NCI-H2081 treated with DMSO at 0.1 percent for 48 hours (cell line): ENCODE measurements at places on chromosomes 7 and 10.

DNA sequence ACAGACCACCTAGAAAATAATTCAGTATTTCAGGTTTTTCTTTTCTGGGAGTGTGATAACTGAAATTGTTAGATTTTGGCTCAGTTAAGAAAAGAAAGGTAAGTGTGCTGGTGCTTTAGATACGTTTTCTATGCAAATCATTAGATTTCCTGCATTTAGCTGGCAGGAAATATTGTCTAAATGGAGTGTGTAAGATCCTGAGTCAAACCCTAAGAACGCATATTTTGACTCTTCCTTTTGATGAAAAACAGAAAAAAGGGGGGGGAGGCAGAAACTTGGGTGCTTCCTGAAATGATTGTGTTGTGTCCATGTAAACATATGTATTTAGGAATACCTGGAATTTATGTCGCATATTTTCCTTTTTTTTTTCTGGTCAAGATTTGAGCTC lies 1.2 kb downstream of the GRK5 start:
- DNase-seq: no peak

GRCh38 chr7:36765605-36766004 lies 41.3 kb upstream of the AOAH start:
- DNase-seq: no peak

DNA sequence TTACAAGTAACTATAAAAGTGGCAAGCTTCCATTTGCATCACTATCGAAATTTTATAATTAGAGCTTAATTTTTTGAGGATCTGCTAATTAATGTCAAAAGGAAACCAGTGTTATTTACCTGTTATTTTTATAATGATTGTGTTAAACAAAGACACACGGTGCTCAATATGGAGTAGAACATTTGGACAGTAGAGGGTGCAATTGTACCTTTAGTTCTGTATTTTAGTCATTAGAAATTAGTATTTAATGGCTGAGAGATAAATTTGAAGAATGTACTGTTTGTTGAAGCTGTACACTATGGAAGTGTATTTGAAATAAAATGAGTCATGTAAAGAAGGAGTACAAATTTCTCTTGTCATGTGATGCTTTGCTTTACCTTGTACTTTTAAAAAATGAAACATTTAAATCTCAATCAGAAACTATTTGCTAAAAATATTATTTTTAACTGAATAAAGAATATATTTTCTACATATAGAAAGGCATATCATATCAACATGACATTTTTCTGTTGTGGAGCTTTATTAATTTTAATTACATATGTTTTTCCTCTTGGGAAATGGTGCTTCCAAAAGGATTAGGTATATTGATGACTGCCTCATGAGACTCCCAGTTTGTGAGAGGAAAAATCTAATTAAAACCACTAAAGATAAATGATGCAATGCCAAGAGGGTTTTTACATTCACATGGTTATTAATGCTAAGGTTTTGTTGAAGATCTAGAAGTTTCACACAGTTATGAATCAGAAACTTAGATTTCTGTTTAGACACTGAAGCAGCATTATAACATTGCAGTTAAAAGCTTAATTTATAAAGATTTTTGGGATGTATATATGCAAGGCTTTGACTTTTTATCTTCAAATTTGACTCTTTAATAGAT lies 10.4 kb upstream of the PRKG1 start:
- DNase-seq: no peak

DNA sequence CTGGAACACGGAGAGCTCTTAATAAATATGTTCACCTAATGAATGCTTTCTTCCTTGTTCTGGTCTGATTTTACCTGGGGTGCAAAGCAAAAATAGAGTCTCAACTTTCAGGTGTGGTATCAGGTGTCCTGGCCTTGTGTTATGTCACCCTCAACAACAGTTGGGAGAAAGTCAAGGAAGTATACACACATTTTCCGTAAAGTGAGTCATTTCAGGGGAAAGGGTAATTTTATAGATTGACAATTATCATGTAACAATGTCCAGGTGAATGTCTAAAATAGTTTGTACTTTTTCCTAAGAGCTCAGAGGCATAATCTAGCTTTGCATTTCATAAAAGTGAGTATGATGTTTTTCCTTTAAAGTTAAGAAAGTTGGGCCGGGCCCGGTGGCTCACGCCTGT lies 287.4 kb downstream of the SKIDA1 start:
- no peak for DNase-seq

DNA sequence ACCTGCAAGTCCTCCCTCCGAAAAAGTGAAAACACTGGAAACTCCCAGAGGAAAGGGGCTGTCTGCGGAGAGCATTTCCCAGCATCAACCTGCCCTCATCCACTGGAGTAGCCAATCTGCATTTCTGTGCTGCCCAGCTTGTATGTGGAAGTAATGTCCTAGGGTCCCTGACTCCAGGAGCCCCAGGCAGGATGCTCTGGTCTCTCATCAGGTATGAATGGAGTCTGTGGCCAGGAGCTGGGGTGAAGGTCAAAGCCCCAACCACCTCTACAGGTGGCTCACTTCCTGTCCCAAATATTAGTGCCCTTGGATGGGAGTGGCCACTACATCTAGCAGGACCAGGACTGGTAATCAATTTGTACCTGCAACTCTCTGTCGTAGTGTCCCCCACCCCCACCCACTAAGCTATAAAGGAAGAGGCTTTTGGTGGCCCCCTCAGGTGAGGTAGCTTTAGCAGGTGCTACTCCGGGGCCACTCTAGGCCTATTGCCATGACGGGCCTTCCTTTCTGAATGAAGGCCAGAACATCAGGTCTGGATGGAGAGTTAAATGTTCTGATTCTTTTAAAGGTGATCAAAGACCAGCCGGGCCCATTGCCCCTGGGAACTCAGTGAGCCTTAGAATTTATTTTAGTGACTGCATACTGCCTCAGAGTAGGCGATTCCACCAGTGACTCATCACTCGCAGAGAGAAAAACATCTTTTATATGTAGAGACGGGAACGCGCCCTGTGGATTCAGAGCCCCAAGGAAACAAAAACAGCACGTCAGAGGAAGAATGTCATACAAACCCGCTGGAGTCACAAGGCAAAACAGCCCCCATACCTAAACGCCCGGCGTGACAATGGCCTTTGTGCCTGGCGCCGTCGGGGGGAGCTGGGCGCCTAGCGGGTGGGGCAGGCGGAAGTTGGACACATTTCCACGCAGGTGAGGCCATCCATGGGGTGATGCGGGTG lies 13.0 kb downstream of the EN2 start:
- no peak for DNase-seq

- no peak for DNase-seq
Observed at GRCh38 chr10:30068492-30069223, 9.3 kb upstream of the JCAD start.

- DNase-seq: no peak
Observed at GRCh38 chr10:13051126-13051694, 48.8 kb upstream of the OPTN start.

- DNase-seq: no peak
Observed at GRCh38 chr7:156558198-156558597, 82.4 kb upstream of the RNF32 start.

- no peak for DNase-seq
Observed at GRCh38 chr10:7111561-7111960, 299.3 kb downstream of the SFMBT2 start.

- no peak for DNase-seq
Observed at GRCh38 chr10:71390461-71390835, 6.3 kb upstream of the CDH23 start.

DNA sequence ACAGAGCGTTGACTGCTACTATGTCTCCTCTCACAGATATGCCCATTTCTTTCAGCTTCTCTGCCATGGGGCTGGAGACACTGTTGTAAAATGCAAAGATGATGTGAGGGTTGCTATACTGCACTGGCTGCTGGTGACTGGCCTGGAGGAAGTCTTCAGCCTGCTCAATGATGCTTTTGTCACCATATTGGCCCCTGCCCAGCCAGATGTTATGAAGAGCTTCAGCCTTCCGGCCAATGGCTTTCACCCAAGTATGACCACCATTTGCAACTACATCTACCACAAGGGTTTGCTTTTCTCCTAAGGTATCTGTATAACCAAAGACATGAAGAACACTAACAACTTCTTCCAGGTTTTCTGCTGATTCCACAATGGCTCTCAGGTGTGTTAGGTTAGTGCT lies 1.6 kb downstream of the C7orf25 start:
- DNase-seq: no peak

DNA sequence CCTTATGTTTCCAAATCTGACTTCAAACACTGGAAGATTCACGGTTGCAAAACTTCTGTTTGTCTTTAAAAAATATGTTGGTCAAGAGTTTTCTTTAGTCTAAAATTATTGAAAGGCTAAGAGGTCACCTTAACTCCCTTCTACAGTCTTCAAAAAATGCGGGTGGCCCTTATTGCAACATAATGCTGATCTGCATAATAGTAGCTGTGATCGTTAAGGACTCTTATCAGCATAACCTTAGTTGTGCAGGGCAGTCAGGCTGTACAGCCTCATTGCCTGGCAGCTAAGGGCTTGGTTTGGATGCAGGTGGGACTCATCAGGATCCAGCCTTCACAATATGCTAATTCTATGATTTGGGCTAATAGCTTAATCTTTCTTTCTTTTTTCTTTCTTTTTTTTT lies 15.0 kb downstream of the KIAA1217 start:
- no peak for DNase-seq

DNA sequence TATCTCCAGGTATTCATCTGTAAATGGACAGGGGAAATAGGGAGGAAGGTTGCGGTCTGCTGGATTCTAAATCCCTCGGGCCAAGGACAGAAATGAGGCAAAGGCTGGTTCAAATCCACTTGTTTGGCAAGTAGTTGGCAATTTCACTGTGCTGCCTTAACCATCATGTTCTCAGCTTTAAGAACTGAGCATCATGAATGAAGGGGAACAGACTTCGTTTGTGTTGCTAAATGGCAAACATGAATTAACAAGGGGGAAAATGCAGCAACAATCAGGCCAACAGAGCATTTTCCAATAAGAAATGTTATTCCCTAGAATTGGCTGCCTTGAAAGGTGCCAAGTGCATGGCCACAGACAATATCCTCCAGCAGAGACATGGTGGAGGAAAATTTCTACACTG lies 36.9 kb downstream of the PARD3 start:
- DNase-seq: no peak

- DNase-seq: no peak
Observed at GRCh38 chr7:42984137-42984536, 52.0 kb downstream of the MRPL32 start.

- DNase-seq: no peak
Observed at GRCh38 chr7:50497968-50498367, 47.8 kb upstream of the FIGNL1 start.

DNA sequence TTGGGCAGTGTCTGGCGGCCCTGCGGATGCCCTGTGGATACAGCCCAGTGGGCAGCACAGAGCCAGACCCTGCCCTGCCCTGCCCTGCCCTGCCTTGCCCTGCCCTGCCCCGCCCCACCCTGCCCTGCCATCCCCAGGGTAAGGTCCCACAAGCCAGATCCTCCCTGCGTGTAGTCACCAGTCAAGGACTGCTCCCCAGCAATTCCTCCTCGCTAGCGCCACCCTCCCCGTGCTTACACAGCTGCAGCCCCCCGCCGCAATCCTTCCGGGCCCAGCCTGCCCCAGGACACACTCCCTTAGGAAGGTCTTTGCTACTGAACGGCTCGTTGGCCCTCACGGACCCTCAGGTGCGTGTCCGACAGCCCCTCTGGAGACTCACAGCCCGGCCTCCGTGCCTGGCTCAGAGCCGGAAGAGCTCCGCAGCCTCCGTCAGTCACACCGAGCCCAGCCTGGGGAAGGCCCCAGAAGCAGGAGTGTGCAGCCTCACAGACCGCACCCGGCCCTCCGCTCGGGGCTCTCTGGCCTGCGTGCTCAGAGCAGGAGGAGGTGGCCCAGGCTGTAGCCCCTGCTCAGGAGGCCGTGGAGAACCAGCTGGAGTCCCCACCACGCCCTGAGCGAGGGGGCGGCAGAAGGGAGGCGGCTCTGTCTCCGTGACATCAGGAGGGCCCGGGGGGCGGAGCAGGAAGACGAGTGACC lies 68.3 kb downstream of the PWWP2B start:
- DNase-seq: no peak

- DNase-seq: no peak
Observed at GRCh38 chr7:38232502-38233366, 40.7 kb downstream of the TARP start.

DNA sequence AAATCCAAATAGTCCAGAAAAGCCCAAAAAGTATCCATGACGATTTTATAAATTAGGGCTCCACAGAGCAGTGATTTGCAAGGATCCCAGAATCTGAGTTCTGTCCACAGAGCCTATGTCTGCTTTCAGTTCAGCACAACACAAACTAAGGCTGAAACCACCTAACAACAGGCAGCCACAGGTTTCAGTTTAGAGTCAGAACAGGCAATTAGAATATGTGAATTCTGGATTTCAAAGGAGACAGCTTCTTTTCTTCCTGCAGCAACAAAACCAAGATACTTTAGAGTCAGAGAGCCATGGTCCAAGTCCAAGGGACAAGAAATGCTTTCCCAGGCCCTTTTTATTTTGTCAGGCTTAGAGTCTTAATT lies 23.6 kb downstream of the IFIT3 start:
- no peak for DNase-seq

DNA sequence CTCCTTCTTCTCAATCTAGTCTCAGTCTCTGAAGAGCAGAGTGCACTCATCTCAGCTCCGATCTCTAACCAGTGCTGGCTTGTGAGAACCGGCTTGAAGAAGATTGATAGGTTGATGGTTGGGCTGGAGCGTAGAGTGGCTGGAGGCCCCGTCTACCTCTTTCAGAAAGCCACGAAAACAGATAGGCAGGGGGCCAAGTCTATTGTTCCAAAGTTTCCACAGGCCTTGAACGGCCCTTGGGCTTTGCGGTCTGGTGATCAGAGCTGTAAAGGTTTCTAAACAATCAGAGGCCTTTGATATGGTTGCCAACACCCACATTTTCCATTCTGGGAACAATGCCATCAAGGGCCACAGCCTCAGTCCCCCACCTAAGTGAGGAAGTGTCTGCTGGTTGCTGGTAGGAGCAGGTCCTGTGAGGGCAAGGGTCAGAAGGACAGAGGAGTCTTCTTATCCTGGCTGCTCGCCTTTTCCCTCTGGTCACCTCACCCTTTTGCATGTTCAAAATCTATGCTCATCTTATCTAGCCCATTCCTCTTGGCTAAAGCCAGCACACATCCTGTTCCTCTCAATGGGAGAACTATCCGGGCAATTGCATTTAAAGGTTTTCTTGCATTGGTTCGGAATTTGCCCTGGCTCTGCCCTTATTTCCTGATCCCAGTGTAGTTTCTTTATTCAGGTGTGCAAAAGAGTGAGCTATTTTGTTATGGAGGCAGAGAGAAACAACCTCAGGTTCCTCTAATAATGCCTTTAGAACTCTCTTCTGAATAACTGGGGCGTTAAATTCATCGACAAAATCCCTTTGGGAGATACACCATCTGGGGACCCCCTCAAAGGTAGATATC lies 70.3 kb upstream of the KMT2E start:
- DNase-seq: no peak

- no peak for DNase-seq
Observed at GRCh38 chr7:55085511-55086412, 66.9 kb downstream of the EGFR start.

DNA sequence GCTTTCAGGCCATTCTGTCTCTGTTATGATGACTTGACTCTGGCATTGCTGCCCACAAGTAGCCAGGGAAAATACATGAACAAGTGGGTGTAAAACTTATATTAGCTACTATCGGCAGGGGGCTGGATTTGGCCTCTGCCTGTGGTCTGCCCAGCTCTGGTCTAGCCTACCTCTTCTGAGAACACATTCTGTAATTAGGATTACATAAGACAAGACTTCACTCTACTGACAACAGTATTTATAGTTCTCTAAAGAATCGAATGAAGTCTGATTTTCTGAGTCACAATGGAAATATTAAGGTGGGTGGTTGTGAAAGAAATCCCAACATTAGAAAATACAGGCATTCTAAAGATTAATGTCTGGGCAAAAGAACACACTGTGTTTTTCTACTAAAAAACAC lies 55.5 kb downstream of the DLD start:
- no peak for DNase-seq

- no peak for DNase-seq
Observed at GRCh38 chr7:100516135-100516812, 22.7 kb upstream of the AGFG2 start.
